ENCODE measurements at places on chromosomes 1 and 21.
A peak's percentile ranks its signal among the peaks of the same experiment; 100 is the strongest.

- DNase-seq, result peak; percentile 50
Measured at GRCh38 chr1:145720878-145721671, 1.8 kb downstream of the CD160 start.

DNA sequence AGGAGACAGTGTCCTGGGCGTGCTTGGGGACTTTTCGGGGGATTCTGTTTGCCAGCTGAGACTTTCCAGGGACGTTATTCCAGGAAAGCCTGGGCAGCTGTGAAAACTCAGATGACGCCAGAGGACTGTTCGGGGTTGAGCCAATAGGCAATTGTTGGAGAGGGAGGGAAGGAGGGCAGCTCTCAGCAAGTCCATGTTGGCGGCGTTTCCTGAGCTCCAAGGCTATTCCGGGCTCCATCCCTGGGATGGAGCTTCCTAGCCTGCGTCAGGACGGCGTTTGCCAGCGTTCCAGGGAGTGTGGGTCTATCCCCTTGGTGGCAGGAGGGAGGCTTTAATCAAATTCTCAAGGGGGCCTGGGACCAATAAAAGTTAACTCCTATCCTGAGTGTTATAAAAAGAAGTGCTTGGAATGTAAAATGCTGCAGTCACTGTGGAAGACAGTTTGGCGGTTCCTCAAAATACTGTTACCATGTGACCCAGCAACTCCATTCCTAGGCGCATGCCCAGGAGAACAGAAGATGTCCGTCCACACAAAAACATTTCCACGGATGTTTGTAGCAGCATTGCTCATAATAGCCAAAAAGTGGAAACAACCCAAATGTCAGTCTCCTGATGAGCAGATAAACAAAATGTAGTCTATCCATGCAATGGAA is 15.2 kb downstream of the SLC27A3 start:
- DNase-seq, result no peak

GRCh38 chr1:18560692-18561091 is 70.0 kb upstream of the PAX7 start:
- no peak for DNase-seq

DNA sequence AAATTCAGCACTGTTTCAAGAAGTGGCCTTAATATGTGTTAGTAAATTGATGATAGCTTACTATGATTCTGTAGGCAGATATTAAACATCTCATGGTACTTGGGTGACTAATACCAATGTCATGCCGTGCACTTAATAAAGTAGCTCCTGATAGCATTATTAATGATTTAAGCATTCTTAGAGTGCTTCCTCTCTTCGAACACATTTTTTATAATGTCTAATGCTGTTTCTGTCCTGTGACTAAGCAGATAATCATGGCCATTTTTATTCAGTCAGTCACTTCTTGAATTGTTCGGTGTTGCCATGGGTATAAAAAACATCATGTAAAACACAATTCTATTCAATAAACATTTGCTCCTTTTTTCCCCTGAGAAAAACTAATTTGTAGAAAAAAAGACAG is 804.6 kb upstream of the ADGRL4 start:
- no peak for DNase-seq

GRCh38 chr1:73500154-73500553 is 697.8 kb downstream of the LRRIQ3 start:
- no peak for DNase-seq

- DNase-seq, result no peak
Measured at GRCh38 chr1:9884805-9885204, 25.3 kb downstream of the CTNNBIP1 start.

GRCh38 chr21:41865002-41865777 is 14.0 kb downstream of the PRDM15 start:
- DNase-seq, result no peak

GRCh38 chr1:44929531-44929930 is 56.9 kb downstream of the EIF2B3 start:
- DNase-seq, result no peak

GRCh38 chr1:25740071-25740470 is 59.9 kb upstream of the SELENON start:
- DNase-seq, result no peak

- no peak for DNase-seq
Measured at GRCh38 chr21:40845441-40845995, 1.4 kb downstream of the DSCAM start.

Measured in stimulated activated CD8-positive, alpha-beta memory T cell treated with anti-CD3 and anti-CD28 coated beads, Interleukin-4, amount 100 ng/mL, for 1 hour (primary cell).